HAP-1 (cell line): ENCODE measurements at places on chromosomes 11 and 22.

DNA sequence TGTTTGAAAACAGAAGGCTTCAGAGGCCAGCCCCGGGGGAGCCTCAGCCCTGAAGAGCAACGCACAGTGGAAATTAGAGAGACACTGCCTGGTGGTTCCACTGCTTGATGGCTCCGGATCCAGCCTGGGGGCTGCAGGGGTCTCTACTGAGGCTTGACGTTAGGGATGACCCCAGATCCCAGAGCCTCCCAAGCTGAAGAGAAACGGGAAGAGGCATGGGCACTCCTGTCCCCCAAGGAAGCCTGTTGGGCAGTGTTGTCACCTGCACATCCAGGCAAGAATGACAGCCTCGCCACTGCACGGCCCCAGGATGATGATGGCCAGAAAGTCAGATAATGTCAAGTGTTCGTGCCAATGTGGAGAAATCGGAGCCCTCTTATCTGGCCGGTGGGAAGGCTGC, 56.8 kb upstream of the FGF3 start:
- DNase-seq, result no peak

DNA sequence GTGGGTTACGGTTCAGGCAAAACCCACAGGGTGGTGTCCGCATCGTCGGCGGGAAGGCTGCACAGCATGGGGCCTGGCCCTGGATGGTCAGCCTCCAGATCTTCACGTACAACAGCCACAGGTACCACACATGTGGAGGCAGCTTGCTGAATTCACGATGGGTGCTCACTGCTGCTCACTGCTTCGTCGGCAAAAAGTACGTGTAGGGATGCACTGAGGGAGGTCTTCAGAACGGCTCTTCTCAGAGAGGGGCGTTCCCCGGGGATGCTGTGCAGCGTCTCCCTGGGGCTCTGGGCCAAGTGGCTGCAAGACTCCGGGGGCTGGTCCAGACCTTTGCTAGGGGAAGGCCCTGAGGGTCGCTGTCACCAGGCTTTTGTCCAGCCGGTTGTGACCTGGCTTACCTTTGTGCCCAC, 1.3 kb downstream of the ACR start:
- DNase-seq, result peak; percentile 5

DNA sequence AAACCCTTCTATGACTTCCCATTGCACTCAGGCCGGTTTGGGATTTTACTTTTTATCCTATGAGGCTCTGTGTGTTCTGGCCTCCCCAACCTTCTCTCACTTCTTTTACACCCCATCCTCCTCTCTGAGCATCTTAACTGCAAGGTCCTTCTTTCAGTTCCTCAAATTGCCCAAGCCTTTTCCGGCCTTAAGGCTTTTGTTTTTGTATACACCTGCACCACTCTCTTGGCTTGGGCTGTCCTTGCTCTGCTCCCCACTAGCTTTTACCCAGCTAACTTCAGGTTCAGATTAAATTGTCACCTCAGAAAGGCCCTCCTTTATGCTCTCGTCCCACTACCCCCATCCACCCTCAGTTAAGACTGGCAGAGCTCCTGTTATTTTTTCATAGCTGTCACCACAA, 55.5 kb downstream of the FAM83F start:
- DNase-seq, result no peak

GRCh38 chr22:49297871-49298721, 529.6 kb downstream of the BRD1 start:
- DNase-seq, result no peak

- peak; percentile 18 for DNase-seq
Measured at GRCh38 chr11:101748572-101749344, 165.0 kb upstream of the TRPC6 start.

DNA sequence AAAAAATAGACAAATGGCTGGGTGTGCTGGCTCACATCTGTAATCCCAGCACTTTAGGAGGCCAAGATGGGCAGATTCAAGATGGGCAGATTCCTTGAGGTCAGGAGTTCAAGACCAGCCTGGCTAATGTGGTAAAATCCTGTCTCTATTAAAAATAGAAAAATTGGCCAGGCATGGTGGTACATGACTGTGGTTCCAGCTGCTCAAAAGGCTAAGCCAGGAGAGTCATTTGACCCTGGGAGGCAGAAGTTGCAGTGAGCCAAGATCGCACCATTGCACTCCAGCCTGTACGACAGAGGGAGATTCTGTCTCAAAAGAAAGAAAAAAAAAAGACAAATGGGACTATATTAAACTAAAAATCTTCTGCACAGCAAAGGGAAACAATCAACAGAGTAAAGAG, 55.4 kb downstream of the USP35 start:
- no peak for DNase-seq

DNA sequence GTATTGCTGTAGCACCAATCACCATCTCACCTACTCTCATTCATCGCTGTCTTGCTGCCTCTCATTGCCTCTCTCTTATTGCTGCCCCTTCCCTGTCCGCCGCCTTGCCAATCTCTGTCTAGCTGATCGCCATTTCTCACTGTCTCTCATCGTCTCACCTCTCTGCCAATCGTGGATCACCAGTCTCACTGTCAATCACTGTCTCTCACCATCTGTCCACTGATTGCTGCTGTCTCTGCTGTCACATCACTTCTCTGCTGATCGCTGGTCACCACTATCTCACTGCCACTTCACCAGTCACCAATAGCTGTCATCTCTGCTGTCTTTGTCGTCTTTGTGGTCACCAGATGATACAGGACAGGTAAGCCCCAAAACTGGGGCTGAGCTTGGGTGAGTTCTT, 20.6 kb upstream of the RNASEH2C start:
- no peak for DNase-seq

DNA sequence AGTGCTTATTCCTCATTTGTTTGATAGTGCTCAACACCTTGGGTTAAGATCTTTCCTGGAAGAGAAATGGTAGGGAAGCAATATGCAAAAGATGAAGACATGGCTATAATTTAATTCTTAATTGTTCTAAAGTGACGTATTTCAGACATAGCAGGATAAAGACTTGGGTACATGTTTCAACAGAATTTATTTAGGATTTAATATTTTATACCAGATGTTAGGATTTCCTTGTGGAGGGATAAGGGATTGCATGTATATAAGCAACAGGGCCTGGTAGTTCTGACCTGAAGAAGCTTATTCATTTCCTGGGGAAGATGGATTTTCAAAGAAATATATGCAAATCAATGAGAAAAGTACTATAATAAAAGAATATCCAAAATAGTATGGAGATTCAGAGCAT, 163.8 kb downstream of the FAT3 start:
- no peak for DNase-seq

GRCh38 chr11:69525516-69526452, 44.3 kb downstream of the LINC01488 start:
- DNase-seq, result no peak

DNA sequence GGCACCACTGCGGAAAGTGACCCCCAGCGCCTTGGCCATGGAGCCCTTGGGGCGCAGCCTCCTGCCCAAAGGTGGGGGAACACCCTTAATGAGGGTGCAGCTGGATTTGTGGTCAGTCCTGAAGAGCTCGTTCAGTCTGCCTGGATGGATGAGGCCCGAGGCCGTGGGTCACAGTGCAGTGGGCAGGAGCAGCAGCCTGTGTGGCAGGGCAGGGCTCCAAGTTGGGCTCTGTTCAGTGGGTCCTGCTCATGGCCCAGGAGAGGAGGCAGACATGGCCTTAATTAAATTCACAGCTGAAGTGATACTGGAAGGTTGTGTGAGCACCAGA, 33.3 kb downstream of the FAM83F start:
- DNase-seq, result no peak

GRCh38 chr11:1744891-1745700, 5.3 kb downstream of the IFITM10 start:
- DNase-seq, result no peak

- DNase-seq, result no peak
Measured at GRCh38 chr11:102762361-102762767, 18.1 kb downstream of the MMP10 start.

- no peak for DNase-seq
Measured at GRCh38 chr22:25853501-25854284, 111.7 kb downstream of the MYO18B start.

DNA sequence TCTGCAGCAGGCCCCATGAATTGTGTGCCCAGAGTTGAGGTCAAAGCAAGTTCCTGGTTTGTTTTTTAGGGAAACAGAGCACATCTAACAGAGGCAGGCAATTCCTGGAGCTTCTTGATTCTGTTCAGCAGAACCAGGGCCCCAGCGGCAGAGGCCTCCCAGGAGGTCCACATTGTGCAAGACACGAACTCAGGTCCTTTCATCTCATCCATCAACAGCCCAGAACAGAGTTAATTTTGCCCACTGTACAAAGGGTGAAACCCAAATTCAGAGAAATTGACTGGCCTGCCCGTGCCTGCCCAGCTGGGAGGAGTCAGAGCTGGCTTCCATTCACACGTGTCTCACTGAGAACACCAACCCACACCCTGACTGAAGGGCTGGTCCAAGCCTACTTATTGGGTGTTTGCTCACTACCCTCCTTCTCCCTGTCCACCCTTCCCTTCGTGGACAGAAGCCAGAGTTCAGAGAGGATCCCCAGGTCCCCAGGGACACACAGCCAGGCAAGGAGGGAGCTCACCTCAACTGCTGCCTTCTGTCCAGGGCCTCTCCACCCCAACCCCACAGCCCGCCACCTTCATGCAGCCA, 607.1 kb downstream of the TBC1D22A start:
- DNase-seq, result no peak

- no peak for DNase-seq
Measured at GRCh38 chr22:20644071-20644642, 129.8 kb upstream of the SERPIND1 start.

DNA sequence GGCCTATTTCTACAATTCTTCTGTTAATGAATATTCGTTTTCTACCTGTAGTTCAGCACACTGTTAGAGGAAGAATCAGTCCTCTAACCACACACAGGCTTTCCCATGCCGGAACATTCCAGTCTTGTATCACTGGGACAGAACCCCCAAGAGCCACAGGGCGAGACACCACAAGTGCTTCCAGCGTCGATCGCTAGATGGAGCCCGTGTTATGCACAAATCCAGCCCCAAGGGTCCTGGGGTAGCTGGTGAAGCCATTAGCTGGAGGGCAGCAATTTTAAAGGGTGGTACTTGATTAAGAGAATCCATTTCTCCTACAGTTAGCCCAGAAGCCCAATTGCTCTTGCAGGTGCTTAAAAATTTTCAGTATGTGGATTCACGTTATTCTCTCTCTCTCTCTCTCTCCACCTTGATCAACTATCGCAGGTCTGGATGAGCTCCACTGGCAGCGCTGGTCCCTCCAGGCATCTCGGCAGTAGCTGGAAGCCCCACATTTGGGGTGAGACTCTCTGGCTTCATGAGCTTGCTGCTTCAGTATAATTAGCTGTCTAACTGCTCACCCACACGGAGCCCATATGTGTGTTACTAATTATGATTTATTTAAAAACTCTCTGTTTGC, 148.2 kb upstream of the SNX19 start:
- DNase-seq, result peak; percentile 24

DNA sequence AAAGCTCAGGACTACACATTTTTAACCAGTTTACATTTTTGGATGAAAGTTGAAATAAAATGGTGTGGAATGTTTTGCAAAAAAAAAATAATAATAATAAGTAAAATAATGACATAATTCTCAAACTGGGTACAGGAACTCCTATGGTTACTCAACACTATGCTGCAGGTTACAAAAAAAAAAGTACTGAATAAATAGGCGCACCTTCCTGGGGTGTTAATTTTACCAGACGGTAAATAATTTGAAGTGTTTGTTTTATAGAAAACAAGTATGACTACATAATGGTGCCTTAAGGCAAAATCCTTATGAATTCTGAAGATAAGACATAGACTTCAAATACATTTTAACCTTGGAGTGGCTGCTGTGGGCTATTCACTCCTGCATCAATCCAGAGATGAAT, 76.5 kb downstream of the RELT start:
- no peak for DNase-seq

DNA sequence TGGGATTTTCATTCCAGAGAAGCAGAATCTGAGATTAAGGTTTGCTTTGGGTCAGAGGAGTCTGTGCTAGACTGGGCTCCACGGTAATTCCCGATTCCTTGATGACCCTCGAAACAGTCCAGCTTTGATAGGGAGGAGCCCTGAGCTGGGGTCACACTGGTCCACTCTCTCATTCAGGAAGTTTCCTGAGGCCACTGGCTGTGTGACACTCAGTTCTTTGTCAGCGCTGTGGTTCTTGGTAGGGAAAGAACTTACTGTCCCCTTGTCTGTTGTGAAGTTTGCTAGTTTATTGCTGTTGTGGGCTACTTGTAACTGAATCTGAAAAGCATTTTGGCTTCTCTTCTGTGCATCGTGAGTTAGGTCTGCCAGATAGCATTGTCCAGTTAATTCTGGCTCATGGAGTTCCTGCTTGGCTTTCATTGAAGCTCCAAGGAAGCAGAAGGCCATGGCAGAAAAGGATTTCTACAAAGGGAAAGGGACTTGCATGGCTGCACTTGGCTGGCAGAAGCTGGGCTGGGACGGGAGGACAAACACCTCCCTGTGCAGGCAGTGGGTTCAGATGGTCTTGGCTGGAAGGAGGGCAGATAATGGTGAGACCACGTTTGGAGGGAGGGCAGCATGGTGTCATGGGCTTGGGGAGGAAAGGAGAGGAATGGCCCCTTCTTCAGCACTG, 23.3 kb downstream of the BCR start:
- DNase-seq, result no peak

GRCh38 chr11:75920848-75921247, 105.8 kb downstream of the UVRAG start:
- DNase-seq, result no peak

- DNase-seq, result no peak
Measured at GRCh38 chr11:92384358-92384757, 159.7 kb downstream of the FAT3 start.
